ENCODE measurements at places on chromosomes 7 and 10. TPM values are rescaled to one million over a fixed set of nuclear protein-coding genes. Genes with fewer than 3 reads are reported as not detected.

DNA sequence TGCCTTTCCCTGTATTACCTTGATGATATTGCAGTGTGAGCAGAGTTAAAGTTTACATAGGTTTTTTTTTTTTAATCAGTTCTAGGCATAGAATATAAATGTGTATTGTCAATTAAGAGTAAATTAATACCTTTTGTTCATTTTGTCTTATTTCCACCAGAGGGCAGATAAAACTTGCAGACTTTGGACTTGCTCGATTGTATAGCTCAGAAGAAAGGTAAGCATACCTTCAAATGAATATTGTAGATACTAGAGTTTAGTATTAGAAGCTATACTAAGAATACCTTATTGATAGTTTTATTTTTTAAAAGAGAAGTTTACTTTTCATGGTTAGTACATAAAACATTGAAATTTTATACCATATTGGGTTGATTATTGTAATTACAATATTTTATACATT is 86.8 kb downstream of the MPLKIP start:
- no peak for DNase-seq

DNA sequence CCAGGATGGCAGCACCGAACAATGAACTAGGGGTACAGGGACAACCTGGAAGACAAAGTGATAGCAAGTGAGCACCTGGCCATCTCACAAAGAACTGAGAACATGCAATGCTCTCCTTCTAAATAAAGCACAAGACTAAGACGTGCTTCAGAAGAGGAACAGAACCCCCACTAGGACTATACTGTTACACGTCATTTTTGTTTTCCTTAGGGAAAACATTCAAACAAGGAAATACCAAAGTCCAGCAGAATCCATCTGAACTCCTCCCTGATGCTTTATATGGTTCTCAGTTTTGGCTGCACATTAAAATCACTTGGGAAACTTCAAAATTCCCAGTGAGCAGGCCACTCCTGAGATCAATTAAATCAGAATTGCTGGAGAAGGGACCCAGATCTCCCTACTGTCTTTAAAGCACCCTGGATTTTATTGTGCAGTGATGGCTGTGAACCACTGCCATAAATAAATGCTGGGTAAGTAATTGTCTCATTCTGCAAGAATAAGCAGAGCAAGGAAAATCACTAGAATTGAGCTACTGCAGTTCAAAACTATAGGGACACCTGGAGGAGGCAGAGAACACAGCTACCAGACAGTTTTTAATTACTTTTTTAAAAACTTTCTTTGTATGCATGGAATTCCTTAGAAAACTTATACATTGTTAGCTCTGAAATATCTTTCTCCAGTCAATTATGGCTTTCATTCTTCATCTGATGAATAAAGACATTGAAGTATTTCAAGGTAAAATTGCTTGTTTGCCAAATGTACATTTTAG is 866.5 kb upstream of the GHITM start:
- DNase-seq: no peak

GRCh38 chr7:158646766-158647474 is 57.7 kb downstream of the NCAPG2 start:
- no peak for DNase-seq

DNA sequence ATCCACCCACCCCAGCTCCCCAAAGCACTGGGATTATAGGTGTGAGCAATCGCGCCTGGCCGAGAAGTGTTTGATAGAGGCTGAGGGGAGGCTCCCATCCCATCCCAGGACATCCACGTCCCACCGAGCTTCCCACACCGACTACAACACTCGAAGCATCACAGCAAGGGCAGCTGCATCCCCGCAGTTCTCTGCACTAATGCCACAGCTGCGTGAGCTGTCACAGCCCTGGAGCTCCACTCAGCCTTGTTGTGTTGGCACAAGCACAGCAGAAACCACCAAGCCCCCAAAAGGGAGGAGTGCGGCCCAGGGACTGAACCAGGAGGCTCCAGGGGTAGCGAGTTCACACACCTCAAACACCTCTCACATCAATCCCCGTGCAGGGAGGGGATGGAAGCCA is 121.6 kb downstream of the DIP2C start:
- no peak for DNase-seq

GRCh38 chr10:33952692-33953360 is 618.4 kb upstream of the NRP1 start:
- DNase-seq: peak; percentile 25

- no peak for DNase-seq
These were observed 17.5 kb downstream of the ADRB1 start for GRCh38 chr10:114061148-114061547.

GRCh38 chr10:62502995-62503613 is 128.9 kb downstream of the ZNF365 start:
- DNase-seq: no peak

Gene FBXL15
- 26.6 TPM for total RNA-seq

Gene STEAP1B
- not detected for total RNA-seq

DNA sequence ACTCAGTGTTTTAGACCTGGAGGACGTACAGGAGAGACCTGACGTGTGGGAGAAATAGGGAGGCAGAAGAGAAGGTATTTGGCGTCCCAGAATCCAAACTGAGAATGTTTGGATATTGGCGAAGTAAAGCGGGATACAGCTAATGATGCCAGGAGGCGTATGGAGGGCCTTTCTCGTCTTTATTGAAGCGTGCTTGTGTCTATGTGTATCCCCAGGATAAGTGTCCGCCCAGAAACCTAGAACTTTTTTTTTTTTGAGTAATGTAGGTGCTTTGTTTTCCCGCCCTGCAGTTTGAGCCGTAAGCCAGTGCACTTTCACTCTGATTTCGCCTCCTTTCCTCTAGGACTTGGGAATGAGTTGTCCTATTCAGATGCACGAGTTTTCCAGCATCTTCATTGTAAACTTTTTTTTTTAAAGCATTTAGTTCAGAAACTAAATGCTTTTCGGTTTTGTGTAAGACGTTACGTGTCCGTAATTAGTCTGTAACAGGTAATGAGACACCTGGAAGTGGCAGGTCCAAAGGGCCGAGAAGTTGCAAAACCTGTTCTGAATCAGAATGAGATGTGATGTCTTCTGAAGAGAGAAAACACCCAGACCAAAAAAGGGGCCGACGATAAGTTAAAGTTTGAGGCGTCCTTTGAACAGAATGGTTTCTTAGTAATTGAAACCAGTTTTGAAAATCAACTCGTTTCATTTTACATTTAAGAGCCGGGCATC is 746 bp downstream of the ARL5B start:
- no peak for DNase-seq

GRCh38 chr10:92972886-92973285 is 87.7 kb upstream of the CYP26C1 start:
- no peak for DNase-seq

DNA sequence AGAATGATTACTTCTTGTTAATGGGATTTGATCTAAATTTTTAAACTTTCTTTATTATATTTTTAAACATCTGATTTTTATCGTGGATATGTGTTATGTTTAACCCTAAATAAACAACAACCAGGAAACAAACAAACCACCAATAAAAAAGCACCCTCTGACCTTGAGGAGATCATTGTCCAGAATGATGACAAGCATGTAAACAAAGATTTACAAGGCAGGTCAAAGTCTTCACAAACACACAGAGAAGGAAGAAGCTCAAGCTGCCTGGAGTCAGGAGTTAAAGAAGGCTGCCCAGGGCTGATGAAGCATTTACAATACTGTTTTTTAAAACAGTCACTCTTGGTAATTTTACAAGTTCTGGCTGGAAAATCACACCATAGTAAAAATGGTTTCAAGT is 31.0 kb upstream of the EGFR start:
- no peak for DNase-seq

GRCh38 chr7:113828581-113828980 is 90.2 kb downstream of the PPP1R3A start:
- no peak for DNase-seq

Gene RBM20
- 3.3 TPM for total RNA-seq

DNA sequence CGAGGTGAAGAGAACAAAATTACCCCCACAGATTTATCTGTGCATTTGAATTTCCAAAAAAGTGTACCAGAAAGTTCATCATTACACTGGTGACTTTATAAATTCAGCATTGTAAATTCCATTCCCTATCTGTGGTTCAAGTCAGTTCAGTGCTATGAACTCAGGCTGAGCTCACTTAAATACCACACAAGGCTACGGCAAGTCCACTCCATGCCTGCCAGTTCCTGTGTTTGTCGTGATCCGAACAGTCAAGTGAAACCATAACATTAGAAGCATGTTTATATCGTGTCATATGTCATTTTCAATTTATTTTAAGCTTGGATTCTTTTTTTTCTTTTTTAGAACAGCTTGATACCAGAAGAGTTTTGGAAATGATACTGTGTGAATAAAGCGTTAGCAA is 14.8 kb downstream of the MBL2 start:
- DNase-seq: no peak

Gene C7orf57
- 0.34 TPM for total RNA-seq

GRCh38 chr10:60816628-60817397 is 38.5 kb downstream of the CDK1 start:
- DNase-seq: no peak

Gene PDZD7
- 3.5 TPM for total RNA-seq

- no peak for DNase-seq
These were observed 110.2 kb downstream of the MYO3A start for GRCh38 chr10:26044141-26044749.

DNA sequence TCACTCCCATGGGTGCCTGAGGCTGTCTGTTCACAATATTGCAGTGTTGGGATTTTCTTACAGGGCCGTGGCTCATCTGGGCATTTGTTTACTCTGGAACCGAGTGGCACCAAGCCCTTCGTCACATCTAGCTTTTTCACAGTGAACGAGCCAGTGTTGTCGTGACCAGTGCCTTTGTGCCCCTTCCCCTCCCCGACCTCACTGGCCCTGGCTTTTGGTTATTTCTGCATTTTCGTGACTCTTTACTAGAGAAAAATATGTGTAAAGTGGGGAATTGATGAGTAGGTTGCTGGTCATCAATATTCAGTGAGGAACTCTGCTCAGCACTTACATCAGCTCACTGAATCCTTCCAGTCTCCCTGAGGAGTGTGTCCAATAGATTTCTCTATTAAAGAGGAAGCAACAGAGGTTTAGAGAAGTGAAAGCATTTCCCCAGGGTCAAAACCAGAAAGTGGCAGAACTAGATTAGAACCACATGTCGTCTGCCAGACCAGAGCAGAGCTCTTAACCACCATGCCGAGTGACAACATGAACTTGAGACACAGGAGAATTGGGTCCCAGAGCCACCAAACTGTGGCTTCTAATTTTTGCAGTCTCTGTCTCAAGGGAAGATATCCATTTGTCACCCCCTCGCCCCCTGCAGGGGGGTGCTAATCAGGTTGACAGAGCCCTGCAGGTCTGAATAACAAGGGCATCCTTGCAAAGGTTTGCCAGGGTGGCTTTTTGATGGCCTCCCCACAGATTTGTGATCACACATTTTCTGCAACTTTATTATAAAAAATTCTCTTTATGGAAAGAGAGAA is 125.3 kb downstream of the CHN2 start:
- DNase-seq: no peak

DNA sequence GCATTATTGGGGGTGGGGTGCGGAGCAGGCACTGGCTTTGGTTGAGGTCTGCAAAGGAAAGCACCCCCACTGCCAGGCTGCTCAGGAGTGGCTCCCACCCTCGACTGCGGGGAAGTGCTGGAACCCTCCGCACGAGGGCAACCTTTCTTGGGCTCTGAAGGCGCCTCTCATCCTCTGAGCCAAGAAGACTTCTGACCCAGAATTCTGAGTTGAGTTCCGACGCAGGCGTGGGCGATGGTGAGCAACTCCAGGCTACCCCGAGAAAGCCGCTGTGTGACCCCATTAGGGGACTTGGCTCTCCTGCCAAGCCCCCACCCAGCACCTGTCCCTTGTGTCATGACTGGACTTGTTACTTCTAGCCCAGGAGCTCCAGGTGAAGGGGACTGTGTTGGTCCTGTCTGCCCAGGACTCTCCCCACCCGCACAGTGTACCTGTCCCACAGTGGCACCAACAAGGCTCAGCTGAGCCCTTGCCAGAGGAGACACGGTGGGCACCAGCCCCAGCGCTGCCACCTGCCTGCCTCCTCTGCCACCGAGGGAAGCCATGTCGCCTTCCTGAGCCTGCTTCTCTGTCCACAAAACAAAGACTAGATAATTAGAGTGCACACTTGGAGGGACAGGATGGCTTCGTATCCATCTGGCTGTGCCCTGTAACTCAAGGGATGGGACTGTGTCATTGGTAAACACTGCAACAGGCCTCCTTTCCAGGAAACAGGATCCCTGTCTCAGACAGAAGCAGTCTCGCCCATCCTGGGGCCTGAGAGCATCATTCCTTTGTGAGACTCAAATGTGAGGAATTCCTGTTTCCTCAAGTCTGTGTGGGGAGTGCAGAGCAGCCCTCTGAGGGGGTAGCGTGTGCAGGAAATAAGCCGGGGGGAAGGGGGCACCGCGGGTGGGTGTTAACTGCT is 128.8 kb downstream of the LHPP start:
- DNase-seq: no peak

Gene PDE1C
- 2.6 TPM for total RNA-seq

DNA sequence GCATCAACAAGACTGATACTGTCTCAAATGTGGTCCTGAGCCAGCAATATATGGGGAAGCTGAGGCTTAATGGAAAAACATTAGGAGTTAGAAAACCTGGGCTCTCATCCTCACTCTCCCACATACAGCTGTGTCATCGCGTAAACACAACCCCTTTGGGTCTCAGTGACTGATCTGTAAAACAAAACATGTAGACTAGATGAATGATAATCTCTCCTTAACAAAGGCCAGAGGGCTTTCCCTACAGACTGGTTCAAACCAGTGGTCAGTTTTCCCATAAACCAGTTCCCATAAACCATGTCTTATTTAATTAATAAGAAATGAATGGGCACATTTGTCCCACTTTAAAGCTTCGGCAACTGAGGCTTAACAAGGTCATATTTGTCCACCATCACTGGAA is 48.1 kb downstream of the OSBPL3 start:
- no peak for DNase-seq

Gene SFXN2
- 4.5 TPM for total RNA-seq

Gene CLRN3
- total RNA-seq: not detected
